ENCODE measurements at places on chromosomes 2 and 18. TPM values are rescaled to one million over a fixed set of nuclear protein-coding genes. Genes with fewer than 3 reads are reported as not detected.

SKA1 gene
- 11.2 TPM for polyA plus RNA-seq

DNA sequence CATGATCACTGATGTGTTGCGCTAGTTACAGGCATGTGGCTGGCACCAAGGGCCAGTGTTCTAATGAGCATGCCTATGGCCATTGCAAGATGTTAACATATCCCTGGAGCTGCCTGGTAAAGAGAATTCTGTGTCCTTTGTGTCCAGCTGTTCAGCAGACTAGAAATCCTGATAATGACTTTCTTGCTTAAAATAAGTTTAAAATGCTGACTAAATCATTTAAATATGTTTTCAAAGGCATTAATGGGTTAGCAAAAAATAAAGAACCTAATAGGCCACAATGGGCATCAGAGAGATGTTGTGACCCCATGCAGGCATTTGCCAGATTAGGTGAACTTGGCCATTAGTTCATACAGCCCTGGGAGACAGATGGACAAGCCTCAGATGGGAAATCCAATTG is 67.5 kb downstream of the GPR39 start:
- no peak for DNase-seq

SLC25A12 gene
- 18.5 TPM for polyA plus RNA-seq

- peak; percentile 20 for DNase-seq
Measured at GRCh38 chr2:212005085-212005671, 533.4 kb downstream of the ERBB4 start.

DNA sequence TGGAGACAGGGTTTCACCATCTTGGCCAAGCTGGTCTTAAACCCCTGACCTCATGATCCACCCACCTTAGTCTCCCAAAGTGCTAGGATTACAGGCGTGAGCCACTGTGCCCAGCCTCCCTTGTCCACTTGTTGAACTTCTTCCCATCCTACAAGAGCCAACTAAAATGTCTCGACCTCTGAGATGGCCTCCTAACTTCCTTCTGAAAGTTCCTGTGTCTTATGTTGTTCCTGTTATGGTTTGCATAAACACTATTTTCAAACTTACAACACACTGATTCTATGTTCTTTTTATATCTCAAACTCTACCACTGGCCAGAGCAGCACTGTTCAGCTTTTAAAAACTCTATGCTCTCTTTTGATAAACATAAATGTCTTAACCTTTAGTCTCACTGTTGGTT is 63.3 kb upstream of the UGP2 start:
- no peak for DNase-seq

QPCT gene
- polyA plus RNA-seq: 4.0 TPM

DNA sequence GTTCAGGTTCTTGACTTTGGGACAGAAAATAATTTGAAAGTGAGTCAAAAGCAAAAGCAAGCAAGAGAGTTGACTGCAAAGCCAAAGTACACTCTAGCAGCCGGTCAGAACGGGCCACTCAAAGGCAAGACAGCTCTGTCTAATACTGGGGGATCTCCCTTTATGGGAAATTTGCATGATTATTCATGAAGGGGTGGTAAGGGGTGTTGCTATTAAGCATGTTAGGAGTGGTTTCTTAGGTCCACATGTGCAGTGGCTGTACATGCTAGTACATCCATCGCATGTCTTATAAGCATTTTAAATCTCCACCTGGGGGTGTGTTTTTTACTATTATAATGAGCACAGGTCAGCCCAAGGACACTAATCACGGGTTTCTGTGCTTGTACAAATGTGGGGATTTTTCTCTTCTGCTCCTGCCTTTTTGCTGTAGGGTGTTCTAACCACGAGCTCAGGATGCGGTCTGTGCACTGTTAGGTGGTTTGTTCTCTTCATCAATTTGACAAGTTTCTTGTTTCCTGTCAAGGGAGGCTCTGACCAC is 60.2 kb upstream of the SPP2 start:
- DNase-seq: peak; percentile 73

- no peak for DNase-seq
Measured at GRCh38 chr18:48391868-48392267, 17.3 kb downstream of the ZBTB7C start.

GRCh38 chr2:155309483-155309882 is 611.0 kb downstream of the KCNJ3 start:
- DNase-seq: no peak

GNLY gene
- polyA plus RNA-seq: not detected

DNA sequence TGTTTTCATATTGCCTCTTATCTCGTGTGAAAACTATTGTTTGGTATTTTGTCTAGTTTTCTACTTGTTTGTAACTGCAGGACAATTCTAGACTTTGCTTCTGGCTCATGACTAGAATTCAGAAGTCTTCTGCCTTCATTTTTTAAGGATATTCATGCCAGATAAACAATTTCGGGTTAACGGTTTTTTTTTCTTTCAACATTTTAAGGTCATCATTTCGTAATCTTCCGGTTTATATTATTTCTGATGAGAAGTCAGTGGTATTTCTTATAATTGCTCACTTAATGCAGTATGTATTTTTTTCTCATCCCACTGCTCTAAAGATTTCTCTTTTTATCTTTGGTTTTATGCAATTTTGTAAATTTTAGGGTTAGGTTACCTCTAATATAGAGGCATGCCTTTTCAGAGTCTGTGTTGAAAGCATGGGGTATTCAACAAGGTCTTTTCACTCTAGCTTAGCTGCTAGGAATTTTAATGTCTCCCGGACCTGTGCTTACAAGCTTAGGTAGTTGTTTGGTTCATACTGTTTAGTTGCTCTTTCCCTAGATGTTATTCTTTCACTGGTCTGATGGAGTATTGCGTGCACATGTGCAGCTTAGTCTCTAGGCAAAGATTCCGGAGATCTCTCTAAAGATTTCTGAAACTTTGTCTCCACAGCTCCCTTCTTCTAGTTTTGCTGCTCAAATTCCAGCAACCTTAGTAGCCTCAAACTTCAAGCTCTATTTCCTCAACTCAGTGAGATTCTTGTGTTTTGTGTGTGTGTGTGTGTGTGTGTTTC is 198.1 kb downstream of the MCFD2 start:
- no peak for DNase-seq

DNA sequence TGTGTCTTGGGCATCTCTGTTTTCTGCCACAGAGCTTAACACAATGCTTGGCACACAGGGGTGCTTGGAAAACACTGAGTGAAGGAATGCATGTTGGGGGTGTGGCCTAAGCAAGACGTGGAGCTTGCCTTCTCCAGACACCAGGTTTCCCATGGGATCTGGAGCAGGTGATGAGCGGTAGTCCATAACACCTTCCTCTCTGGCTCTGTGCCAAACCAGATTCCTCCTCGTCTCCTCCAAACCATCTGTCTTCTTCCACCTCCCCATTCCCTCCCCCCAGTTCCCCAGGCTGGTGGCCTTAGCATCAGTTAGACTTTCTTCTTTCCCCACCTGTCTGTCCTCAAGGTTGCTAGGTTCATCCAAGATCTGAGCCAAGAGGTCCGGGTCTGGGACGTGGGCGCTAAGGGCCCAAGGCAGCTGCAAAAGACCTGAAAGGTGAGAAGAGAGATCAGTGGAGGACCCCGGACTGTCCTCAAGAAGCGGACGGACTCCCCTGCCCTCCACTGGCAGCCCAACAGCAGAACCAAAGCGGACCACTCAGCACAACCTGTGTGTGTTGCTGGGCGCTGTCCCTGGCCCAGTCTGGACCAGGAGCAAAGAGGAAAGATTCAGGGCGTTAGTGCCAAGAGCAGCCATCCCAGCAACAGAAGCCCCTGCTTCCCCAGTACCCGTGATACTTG is 1.2 kb upstream of the ITM2C start:
- no peak for DNase-seq

DNA sequence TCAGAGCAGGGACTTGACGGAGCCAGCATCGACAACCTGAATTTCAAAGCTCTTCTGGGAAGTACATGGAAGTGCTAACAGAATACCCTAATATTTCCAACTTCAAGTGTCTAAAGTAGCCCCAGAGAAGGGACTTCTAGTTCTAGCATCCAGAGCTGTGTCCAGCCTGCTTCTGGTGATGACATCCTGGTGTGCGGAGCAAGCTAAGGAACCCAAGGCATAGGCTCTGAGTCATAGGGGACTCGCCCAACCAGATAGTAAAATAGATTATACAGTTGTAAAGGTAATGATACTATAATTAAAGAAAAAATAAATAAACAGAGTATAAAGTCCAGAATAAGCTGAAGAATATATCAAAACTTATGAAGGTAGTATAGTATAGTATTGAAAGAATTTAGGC is 108.1 kb upstream of the SERPINE2 start:
- peak; percentile 74 for DNase-seq

CLEC4F gene
- polyA plus RNA-seq: not detected

DNA sequence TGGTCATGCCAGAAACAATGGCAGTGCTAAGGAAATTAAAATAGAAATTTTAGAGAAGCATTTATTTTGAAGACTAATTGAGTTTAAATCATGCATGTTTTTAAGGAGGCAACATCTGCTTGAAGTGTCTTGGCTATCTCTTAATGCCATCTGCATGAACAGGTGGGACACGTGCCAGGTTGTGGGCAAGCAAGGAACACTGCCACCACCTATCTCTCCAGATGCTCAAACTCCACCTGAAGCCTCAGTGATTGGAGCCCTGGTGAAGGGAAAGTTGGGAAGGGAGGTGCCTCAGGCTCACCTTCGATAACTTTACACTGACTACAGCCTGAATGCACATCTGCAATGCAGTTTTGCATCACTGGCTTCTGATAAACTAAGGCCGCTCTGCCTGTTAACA is 91.5 kb downstream of the TPGS2 start:
- DNase-seq: no peak

- no peak for DNase-seq
Measured at GRCh38 chr18:57249179-57249578, 102.3 kb downstream of the BOD1L2 start.

GRCh38 chr2:53202063-53202462 is 565.5 kb upstream of the CHAC2 start:
- peak; percentile 91 for DNase-seq

DNA sequence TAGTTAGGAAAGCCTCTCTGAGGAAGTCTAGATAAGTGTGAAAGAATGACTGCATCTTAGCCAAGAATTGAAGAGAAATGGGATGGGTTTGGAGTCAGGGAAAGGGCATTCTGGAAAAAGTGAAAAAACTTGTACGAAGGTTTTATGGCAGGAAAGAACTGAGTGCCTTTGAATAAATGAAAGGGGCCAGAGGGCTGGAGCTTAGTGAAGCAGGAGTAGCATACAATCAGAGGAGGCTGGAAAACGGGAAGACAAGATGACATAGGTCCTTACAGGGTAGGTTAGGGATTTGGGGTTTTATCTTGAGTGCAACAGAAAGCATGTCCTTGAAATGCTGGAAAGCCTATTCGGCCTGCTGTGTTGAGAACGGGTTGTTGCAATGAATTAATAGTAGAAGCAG is 152.6 kb upstream of the RND3 start:
- no peak for DNase-seq

ERFE gene
- 0.60 TPM for polyA plus RNA-seq

LRRC30 gene
- polyA plus RNA-seq: not detected

TCF23 gene
- polyA plus RNA-seq: not detected

GRCh38 chr2:231988179-231988866 is 26.8 kb downstream of the DIS3L2 start:
- DNase-seq: no peak

GRCh38 chr2:207223051-207223450 is 57.3 kb upstream of the KLF7 start:
- peak; percentile 43 for DNase-seq

DNA sequence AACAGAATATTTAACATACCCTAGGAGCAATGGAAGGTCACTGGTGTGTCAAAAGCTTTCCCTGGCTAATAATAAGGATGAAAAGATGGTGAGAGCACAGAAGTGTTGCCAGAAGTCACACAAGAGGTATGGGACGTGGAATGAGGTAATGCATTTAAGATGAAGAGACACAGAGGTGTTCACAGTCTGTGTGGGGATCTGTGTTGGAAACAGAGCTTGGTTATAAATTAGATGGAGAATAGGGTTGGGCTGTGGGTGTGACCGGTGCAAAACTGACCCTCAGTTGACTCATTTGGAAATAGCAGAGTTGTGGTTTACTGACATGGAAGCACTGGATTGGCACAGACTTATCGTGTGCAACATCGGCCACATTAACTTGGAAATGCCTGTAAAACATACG is 372.5 kb downstream of the SATB2 start:
- DNase-seq: peak; percentile 4

- DNase-seq: peak; percentile 61
Measured at GRCh38 chr2:196170606-196171247, 651 bp downstream of the STK17B start.

CHAC2 gene
- 9.2 TPM for polyA plus RNA-seq

DNA sequence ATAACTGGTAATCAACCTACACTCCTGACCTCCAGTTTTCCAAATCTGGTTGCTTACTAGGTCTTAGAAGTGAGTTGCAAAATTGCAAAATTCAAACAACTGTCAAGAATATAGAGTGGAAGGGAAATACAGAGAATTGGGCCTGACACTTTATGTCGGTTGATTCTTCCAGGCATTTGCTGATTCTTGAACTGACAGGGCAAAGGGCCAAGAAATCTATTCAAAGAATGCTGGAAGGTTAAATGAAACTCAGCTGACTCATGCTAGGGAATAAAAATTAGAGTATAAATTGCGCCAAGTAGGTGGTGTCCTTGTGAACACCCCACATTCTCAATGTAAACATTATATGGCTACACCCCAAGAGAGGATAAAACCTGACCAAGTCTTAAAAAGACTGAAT is 21.5 kb upstream of the ZSCAN30 start:
- DNase-seq: peak; percentile 32

PKDCC gene
- not detected for polyA plus RNA-seq

SPEG gene
- polyA plus RNA-seq: 33.4 TPM

COLEC12 gene
- not detected for polyA plus RNA-seq

SPC25 gene
- 9.3 TPM for polyA plus RNA-seq

DNA sequence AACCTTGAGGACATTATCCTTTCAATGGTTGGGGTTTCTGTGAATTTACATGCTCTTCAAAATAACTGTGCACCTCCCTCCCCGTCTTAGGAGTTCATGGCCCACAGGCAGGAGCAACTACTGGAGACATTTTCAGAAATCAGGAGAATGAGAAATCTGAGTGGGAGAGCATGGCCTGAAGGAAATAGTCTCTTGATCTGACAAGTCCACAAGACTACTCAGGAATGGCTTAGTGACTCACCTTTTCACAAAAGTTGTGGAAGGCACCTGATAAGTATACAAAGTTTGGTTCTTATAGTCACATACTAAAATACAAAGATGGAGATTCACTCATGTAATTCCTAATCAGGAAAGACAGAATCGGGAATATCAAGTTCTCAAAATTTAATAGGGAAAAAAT is 83.6 kb upstream of the NCKAP5 start:
- peak; percentile 39 for DNase-seq

DNA sequence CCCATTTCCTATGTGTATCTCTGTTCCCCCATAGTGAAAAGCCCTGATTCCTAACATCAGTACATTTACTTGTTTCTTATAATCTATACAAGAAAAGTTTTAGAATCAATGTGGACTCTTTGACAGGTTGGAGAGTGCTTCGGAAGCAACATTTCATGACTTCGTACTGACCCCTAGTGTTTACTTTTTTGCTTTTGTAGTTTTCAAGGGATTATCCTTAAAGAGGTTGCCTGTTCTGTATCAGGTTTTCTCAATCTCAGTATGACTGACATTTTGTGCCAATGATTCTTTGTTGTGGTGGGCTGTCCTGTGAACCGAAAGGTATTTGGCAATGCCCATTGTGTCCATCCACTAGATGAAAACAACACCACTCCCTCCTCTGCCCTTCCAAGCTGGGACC is 43.3 kb upstream of the SERPINB2 start:
- peak; percentile 37 for DNase-seq

COBLL1 gene
- 10.0 TPM for polyA plus RNA-seq

CAPG gene
- 342 TPM for polyA plus RNA-seq

GRCh38 chr2:54497763-54498680 is 41.9 kb downstream of the SPTBN1 start:
- no peak for DNase-seq

CYTIP gene
- polyA plus RNA-seq: not detected
